ENCODE measurements at places on chromosomes 1 and 21.

GRCh38 chr1:183544598-183545297 lies 45.5 kb downstream of the NCF2 start:
- DNase-seq, result no peak

DNA sequence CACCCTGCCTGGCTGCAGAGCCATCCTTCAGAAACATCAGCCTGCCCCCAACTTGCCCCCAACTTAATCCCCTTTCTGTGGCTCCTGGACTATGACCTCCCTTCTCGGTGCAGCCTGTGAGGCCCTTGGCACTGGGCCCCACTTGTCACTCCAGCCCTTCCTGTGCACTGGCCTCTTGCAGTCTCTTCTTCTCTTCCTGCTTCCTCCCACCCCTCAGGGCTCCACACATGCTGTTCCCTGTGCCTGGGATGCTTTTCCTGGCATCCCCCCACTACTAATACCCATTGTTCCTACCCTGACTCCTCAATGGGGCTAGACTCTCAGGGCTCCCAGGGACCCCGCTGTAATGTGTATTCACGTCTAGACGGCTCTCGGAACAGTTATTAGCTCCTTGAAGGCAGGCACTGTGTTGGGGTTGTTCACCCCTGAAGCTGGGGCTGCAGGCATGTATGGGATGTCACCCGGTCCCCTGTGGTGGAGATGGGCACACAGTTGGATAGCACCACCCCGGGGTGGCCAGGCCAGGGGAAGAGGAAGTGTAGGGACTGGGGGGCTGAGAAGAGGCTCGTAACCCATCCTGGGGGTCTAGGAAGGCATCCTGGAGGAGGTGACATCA lies 4.5 kb downstream of the LDLRAD1 start:
- no peak for DNase-seq

- no peak for DNase-seq
Observed at GRCh38 chr1:157952601-157953000, 40.8 kb upstream of the KIRREL1 start.

DNA sequence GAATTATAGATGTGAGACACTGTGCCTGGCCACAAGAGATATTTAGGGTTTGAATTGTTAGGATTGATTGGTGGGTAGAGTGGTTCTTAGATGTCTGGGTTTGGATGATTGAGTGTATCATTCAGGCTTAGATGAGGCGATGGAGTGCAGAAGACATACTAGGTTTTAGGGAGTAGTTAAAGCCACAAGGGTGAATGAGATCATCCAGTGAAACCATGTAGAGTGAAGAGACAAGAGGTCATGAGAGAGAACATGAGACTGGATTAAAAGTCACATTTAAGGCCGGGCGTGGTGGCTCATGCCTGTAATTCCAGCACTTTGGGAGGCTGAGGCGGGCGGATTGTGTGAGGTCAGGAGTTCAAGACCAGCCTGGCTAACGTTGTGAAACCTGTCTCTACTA lies 37.2 kb downstream of the ZFYVE9 start:
- DNase-seq, result no peak

GRCh38 chr1:208357644-208358507 lies 113.7 kb upstream of the PLXNA2 start:
- DNase-seq, result no peak

DNA sequence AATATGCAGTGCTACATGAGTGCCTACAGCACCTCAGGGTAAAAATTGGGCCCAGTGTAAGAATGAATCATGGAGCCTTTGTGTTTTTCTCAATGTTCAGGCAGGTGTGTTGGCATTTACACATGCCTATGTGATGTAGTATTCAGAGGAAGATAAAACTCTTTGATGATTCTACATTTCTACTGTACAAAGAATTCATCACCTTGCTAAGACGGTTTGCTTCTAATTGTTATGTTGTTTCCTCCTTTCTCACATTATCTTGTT lies 867.3 kb downstream of the TTLL7 start:
- DNase-seq, result no peak

- DNase-seq, result no peak
Observed at GRCh38 chr1:2642131-2642559, 9.3 kb upstream of the MMEL1 start.

DNA sequence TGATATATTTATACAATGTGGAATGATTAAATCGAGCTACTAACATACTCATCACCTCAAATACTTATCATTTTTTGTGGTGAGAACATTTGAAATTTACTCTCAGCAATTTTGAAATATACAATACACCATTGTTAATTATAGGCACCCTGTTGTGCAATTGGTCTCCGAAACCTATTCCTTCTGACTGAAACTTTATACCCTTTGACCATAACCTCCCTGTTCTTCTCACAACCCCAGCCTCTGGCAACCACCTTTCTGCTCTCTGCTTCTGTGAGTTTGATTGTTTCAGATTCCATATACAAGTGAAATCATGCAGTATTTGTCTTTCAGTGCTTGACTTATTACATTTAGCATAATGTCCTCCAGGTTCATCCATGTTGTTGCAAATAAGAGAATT lies 49.5 kb downstream of the SETD4 start:
- DNase-seq, result no peak

DNA sequence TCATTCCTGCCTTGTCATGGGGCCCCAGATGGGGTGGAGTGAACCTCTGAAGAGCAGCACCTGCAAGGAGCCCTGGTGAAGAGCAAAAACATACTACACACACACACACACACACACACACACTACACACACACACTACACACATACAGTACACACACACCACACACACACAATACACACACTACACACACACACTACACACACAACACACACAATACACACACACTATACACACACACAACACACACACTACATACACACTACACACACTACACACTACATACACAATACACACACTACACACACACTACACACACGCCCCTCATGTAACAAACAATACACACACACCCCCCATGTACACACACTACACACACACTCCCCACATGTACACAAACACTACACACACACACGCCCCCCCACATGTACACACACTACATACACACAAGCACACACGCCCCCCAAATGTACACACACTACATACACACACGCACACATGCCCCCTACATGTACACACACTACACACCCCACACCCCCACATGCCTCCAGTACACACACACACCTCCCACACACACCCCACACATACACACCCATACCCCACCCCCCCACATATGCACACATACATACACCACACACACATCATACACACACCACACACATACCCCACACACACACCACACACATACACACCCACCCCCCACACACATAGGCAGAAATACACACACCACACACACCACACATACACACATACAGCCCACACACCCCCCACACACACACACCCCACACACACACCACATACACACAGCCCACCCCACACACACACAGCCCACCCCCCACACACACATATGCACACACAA lies 9.3 kb downstream of the SLC2A5 start:
- DNase-seq, result no peak

DNA sequence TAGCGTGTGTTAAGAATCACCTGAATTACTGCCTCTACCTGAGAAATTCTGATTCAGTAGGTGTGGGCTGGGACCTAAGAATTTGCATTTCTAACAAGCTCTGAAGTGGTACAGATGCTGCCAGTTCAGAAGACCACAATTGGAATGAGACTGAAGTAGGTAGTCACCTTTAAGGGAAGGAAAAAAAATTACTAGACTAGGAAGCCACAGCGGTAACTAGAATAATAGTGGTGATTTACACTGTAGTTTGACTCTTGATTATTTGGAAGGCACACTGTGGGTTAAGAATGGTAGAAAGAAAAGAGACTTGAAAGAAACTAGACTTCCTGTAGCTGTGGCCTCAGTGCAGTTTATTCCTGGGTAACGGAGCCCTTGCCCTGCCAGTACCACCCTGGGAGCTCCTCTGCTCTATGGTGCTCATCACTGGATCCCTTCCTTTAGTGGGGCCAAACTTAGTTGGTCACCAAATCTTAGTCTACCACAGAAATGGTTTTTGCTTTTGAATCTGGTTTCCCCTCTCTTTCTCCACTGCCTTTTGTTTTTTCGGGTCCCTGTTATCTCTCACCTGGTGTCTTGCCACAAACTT lies 43.6 kb downstream of the ARID1A start:
- no peak for DNase-seq

DNA sequence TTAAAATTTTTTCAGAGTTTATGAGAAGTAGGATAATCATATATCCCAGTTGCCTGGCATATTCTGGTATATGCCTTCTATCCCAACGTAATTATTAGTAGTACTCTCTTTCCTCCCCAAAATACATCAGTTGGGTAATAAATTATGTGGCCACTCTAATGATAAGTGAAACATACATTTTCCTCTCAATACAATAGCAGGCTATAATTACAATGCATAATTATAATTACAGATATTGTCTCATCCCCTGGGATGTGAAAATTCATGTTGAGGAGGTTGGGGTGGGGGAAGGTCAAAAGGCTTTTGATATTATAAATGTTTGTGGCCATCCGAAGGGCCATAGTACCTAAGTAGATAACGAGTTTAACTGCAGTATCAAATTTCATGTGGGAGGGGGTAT lies 277.1 kb downstream of the ST6GALNAC3 start:
- no peak for DNase-seq

DNA sequence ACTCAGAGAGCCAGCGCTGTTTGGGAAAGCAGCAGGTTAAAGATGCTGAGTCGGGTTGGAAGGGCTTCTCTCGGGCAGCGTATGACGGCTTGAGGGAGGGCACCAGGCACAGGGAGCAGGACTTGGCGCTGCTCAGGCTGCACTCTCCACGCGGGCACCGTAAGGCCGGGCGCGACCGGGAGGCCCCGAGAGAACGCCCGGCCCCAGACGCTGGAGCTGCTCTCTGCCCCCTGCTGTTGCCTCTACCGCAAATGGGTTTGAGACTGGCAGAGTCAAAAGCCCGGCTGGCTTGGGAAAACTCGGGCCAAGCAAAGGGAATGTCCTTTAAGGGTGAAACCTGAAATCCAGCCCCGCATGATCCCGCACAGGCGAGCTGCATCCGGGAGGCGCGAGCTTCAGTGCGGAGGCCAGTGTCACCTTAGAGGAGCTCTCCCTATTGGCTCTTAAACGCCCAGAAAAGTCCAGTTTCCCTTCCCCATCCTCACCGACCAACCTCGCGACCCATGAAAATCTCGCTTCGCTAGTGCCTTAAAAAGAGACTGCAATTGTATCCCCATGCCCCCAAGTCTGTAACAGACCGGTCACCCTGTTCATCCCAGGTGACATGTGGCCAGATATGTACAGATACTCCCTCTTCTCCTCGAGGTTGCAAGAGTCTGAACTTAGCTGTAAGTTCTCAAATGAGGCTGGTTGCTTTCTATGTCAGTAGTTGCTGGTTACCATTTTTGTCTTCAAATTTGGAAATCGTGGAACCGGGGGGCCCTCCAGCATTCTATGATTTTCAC lies 1.1 kb downstream of the PRRX1 start:
- no peak for DNase-seq

GRCh38 chr1:151534662-151535278 lies 5.3 kb upstream of the TUFT1 start:
- DNase-seq, result no peak

DNA sequence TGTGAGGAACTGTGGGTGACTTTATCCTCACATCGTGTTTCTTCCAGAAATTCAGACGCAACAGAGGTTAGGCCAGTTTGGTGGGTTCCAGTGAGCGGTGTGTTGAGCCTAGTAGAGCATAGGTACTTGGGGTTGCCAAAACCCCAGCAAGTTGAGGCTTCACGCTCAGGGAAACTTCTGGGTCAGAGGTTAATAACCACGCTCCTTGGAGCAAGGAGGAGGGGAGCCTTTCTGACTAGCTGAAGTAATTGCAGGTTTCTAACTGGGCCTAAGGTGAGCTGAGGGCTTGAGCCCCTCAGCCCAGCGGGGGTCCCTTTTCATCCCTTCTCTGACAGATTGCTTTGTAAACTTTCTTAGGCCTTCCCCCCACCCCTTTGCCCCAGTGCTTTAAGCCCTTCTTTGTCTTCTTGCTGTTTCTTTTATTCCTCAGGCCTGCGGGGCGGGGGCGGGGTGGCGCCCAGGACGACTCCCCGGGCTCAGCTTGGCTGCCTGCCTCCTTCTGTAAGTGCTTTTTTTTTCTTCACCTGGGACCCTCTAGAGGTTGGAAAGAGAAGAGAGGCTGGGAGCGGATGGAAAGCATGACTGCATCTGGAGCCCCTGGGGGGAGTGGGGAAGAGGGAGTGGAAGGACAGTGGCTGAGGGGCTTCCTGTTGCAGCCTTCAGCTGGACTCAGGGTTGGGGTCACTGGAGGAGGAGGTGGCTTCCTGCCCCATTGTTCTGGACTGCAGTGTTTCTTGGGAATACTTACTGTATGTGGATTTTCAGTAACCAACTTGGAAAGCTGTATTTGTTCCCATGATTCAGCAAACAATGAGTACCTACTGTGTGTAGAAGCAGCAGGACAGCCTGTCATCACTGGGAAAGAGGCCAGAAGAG lies 1.3 kb upstream of the ZNF436 start:
- DNase-seq, result peak; percentile 97

- no peak for DNase-seq
Observed at GRCh38 chr1:97507863-97508262, 413.0 kb downstream of the DPYD start.

GRCh38 chr1:185058110-185058509 lies 12.8 kb downstream of the RNF2 start:
- no peak for DNase-seq

DNA sequence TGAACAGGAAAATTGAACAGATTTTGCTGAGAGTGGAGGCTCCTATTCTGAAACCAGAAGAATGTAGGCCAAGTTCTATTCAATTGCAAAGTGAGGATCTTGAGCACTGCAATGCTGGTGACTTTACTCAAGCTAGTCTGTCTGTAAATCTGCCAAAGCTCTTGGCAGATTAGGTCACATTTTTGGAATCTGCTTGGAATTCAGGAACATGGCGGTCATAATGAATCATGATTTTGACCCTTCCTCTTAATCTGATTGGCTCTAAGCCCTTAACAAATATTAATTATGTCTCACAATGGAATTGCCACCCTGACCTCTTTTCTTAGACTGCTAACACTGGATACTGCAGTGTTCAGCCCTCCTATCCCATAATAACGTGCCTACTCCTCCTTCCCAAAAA lies 7.2 kb upstream of the GNG12 start:
- DNase-seq, result no peak

- DNase-seq, result no peak
Observed at GRCh38 chr1:89064632-89065031, 376 bp downstream of the GBP1 start.

DNA sequence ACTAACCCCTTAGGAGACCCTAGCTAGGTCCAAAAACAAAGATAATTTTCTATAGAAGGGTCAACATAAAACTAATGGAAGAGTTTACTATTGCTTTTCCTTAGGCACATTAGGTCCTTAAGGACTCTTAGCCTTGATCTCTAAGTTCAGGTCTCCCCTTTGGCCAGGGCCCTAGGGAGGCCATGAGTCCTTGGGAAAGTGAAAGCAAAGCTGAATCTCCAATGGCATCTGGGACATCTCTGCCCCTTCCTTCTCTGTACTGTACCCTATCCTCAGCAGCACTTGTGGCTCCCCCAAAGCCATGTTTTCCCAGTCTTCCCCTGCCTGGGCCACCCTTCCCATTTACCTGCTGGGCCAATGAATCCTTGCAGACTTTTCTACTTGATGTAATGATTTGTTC lies 14.3 kb downstream of the IER5 start:
- DNase-seq, result no peak

GRCh38 chr1:9315411-9316079 lies 22.9 kb downstream of the SPSB1 start:
- DNase-seq, result no peak

GRCh38 chr1:115068826-115069585 lies 20.3 kb downstream of the TSPAN2 start:
- DNase-seq, result no peak

Measured in neuronal stem cell (in vitro differentiated cells).